Large intestine (tissue), 12 donors: ENCODE measurements at places on chromosomes 16 and 17. TPM values are rescaled to one million over a fixed set of nuclear protein-coding genes. Genes with fewer than 3 reads are reported as not detected.
A peak's percentile ranks its signal among the peaks of the same experiment; 100 is the strongest.

GRCh38 chr16:68090130-68090529 lies 5.0 kb downstream of the NFATC3 start:
- no peak for DNase-seq

GRCh38 chr17:33163533-33164168 lies 129.4 kb downstream of the ASIC2 start:
- DNase-seq, result no peak

DNA sequence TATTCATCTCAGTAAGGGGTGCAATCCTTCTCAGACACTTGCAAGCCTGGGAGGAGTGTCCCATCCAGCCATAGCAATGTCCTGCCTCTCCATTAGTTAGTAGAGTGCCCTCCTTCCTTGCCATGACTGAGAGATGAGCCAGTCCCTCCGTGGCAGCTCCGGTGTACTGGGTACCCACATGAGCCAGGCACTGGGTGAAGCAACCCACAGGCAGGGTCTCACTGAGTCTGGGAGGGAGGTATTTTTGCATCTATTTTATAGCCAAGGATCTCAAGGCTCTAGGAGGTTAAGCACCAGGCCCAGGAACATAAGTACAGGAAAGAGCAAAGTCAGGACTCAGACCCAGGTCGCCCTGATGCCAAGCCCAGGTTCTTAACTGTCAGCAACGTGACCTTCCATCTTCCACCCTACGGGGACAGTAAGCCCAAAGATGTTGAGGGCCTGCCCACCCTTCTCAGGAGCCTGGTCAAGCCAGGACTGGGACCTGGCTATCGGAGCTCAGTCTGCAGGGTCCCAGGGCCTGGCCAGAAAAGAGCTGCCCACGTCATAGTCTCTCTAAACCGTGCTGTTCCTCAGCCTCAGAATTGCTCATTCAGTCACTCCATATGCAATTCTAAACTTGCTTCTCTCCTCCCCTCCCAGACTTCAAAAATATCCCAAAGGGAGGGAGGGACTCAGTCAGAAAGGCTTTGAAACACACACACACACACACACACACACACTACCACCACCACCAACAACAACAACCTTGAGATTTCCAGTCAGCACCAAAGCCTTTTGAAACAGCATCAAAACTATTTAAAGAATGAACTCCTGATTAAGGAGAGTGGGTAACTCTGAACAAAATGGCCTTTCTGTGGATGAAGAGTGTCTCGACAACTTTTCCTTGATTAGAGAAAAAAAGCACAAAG lies 16.6 kb downstream of the NOS2 start:
- DNase-seq, result no peak

GRCh38 chr16:3986235-3986544 lies 105.7 kb upstream of the CREBBP start:
- DNase-seq, result no peak

DNA sequence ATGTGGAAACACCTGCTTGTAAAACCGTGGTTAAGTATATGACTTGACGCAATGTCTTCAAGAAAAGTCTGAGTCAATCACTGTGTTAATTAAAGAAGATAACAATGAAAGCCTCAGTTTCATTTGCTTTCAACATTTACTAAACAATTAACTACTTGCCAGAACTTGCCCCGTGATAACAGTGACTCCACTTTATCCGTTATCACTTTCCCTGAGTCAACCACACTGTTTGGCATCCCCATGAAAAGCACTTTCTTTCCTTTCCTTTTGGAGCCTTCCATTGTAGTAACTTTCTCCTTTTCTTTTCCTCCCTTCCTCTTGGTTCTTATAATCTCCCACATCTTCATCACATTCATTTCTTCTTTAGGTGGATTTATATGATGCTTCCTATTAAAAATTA lies 435.1 kb upstream of the GOT2 start:
- DNase-seq, result no peak

DNA sequence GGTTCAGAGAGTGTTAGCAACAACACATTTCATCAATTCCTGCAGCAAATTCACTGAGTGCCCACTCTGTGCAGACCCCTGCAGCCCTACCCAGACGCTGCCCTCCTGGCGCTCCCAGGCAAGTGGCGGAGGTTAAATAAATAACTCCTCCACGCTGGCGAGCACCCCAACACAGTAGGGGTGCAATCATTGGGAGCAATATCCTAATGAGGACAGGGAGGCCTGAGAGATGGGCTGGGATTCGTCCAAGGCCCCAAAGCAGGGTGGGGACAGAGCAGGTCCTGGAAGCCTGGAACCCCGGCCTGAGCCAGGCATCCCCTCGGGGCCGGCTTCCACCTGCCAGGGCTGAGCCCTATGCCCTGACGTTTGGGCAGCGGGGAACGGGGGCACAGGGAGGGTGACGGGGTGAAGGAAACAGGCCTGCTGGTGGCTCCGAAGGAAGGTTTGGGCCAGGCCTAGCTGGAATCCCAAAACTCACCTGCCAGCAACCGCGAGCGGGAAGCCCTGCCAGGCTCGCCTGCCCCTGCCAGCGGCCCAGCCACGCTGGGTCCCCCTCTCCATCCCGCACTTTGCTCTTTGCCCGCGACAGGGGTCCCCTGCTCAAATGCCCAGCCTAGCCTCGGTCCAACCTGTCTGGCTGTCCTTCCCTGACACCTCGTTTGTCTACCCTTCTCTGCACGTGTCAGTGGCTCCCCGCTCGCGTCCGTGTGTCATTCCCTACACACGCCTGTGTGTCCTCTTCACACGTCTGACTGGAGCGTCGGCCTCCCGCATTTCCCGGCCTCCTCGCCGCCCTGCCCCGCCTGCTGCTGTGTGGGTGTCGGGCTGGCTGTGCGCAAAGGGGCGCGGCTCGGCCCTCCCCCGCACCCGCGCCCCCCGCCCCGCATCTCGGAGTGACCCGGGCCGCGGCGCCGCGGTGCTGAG lies 721 bp upstream of the BEAN1 start:
- DNase-seq, result peak; percentile 22

DNA sequence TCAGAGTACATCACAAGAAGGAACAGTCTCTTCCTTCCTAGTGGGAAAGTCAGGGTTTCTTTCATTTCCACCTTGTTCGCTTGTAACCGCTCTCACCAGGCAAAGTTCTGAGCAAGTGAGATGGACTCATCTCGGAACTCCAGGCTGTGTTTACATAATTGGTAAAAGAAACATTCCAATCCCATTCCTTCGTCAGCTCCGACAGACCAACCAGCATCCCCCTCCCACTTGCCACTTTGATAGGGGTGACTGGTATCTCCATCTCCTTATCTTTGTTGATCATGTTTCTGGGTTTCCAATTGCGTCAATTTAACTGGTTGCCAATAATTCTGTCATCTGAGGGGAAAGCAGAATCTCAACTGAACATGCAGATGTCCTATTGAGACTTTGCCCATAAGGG lies 36.8 kb upstream of the LYRM9 start:
- no peak for DNase-seq

GRCh38 chr17:55341432-55341831 lies 76.7 kb downstream of the HLF start:
- no peak for DNase-seq

GRCh38 chr17:30831257-30831656 lies 509 bp upstream of the ATAD5 start:
- DNase-seq, result no peak

DNA sequence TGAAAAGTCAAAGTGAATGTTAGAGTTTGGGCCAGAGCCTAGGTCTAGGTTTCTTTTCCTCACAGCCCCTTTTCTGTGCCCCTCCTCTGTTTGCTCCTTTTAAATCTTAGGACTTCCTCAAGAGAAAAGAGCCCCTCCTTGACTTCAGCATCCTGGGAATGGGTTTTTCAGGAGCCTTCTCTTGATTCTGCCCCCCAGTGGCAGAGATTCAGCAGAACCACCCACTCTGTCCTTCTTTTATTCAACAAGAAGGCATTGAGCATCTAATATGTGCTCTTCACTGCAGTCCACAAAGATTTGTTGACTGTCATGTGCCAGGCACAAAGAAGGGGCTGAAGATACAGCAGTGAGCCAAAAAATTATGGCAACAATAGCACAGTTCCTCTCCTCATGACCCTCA lies 270.8 kb upstream of the CDH5 start:
- no peak for DNase-seq

- no peak for DNase-seq
Observed at GRCh38 chr17:59298521-59298920, 32.9 kb upstream of the YPEL2 start.

DNA sequence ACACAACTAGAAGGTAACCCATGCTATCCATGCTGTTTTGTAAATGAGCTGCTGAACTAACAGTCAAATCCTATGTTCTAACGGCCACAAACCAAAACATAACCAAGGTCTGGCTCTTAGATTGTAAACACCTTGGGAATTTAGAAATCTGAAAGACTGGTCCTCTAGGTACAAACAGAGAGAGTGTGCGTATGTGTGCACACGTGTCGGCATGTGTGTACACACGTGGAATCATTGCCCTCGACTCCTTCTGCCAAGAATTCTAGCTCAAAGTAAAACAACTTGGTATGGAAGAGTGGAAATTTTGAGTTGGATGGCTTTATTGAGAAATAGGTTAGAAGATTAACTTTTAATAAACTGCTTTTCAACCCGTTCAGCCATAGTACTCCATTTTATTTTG lies 18.1 kb upstream of the GHDC start:
- DNase-seq, result no peak

DNA sequence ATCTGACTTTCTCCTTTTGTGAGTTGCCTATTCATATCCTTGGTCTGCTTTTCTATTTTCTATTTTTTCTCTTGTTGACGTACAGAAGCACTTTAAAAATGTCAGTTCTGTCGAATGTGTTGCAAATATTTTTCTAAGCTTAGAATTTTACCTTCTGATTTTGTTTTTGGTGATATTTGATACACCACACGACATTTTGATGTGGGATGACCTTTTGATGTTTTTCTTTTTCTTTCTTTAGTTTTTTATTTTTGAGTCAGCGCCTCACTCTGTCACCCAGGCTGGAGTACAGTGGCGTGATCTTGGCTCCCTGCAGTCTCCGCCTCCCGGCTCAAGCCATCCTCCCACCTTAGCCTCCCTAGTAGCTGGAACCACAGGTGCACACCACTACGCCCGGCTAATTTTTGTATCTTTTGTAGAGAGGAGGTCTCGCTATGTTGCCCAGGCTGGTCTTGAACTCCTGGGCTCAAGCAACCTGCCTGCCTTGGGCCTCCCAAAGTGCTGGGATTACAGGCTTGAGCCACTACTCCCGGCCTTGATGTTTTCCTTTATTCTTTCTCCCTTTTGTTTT lies 39.6 kb downstream of the WSB1 start:
- no peak for DNase-seq

DNA sequence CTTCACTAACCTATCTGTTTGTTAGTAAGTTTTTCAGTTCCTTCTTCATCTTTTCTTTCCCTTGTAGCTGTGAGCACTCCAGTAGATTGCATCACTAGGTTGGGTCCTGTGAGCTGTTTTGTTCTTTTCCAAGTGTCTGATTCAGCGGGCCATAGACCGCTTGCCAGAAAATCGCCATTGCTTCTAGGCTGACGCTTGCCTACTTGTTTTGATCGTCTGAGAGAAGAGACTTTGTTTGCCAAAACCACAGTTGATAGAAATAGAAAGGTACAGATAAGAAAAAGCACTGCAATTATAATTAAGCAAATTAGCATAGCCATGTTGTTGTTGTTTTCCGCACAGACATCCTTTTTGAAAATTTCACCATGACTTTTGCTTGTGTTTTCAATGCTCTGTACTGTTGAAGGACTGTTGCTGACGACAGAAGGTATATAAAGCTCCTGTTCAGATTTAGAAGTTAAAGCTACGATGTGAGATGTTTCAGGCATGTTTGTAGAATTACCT lies 3.1 kb downstream of the EVI2A start:
- DNase-seq, result no peak

GRCh38 chr17:28662527-28662829 lies 473 bp downstream of the SUPT6H start:
- no peak for DNase-seq

- no peak for DNase-seq
Observed at GRCh38 chr16:9895817-9896216, 286.4 kb downstream of the GRIN2A start.

- DNase-seq, result peak; percentile 78
Observed at GRCh38 chr16:82082543-82083244, 47.6 kb downstream of the HSD17B2 start.

- no peak for DNase-seq
Observed at GRCh38 chr16:72455743-72456659, 284.0 kb upstream of the PMFBP1 start.

DNA sequence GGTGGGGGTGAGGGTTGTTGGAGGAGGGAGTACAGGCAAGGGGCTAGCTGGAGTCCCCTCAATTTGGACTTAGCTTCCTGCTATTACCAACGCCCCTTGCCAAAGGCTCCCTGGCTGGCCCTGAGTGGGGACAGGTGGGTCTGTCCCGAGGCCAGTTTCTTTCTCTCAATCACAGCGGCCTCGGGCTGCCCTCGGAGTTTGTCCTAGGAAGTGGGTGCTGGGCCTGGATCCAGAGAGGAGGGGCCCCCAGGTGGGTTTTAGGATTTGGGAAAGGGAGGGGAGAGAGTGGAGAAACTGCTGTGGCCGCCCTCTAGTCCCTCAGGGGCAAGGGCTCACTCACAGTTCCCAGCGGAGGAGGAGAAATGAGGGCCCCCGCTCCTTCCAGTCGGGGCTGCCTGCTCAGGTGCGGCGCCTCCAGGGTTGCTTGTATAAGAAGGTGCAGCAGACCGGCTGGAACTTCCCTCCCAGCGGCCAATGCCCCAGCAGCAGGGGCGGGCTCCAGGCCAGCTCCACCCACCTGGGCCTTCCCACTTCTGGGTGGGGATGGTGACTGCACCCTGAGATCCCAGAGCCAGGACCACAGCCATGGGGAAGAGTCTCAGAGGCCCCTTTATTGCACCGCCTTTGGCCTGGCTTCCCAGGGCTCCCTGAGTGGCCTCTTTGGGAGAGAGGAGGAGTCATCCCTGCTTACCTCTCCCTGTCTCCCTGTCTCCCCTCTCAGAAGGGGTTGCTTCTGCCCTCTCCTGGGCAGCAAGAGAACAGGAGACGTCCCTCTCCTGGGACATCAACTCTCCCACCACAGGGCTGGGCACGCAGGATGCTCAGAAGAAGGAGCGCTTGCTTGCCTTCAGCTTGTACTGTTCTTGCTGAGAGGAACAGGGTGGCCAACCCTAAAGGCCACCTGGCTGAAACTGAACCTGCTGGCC lies 112.0 kb upstream of the SMURF2 start:
- peak; percentile 96 for DNase-seq

- DNase-seq, result no peak
Observed at GRCh38 chr17:79797492-79798298, 818 bp upstream of the CBX8 start.

- DNase-seq, result no peak
Observed at GRCh38 chr16:7362231-7362630, 29.6 kb downstream of the RBFOX1 start.

GRCh38 chr17:38656959-38657823 lies 17.6 kb downstream of the EPOP start:
- DNase-seq, result no peak

GRCh38 chr16:74769586-74770190 lies 4.9 kb downstream of the FA2H start:
- DNase-seq, result peak; percentile 83

GRCh38 chr16:28110479-28110878 lies 47.0 kb upstream of the GSG1L start:
- DNase-seq, result no peak

PSMC5 gene
- polyA plus RNA-seq, result 106 TPM

TMED6 gene
- 3.6 TPM for polyA plus RNA-seq

SLC4A1 gene
- 8.7 TPM for polyA plus RNA-seq

ALDH3A1 gene
- 1.6 TPM for polyA plus RNA-seq

ARL5C gene
- polyA plus RNA-seq, result not detected

IFT20 gene
- 46.6 TPM for polyA plus RNA-seq

RILP gene
- 9.0 TPM for polyA plus RNA-seq

CPNE2 gene
- 22.6 TPM for polyA plus RNA-seq

CCT6B gene
- 2.8 TPM for polyA plus RNA-seq

PHOSPHO1 gene
- polyA plus RNA-seq, result 2.3 TPM

TEX19 gene
- polyA plus RNA-seq, result not detected
